ENCODE measurements at places on chromosomes 1 and 21.

- DNase-seq = no peak
Observed at GRCh38 chr1:154553056-154554030, 5.1 kb downstream of the UBE2Q1 start.

DNA sequence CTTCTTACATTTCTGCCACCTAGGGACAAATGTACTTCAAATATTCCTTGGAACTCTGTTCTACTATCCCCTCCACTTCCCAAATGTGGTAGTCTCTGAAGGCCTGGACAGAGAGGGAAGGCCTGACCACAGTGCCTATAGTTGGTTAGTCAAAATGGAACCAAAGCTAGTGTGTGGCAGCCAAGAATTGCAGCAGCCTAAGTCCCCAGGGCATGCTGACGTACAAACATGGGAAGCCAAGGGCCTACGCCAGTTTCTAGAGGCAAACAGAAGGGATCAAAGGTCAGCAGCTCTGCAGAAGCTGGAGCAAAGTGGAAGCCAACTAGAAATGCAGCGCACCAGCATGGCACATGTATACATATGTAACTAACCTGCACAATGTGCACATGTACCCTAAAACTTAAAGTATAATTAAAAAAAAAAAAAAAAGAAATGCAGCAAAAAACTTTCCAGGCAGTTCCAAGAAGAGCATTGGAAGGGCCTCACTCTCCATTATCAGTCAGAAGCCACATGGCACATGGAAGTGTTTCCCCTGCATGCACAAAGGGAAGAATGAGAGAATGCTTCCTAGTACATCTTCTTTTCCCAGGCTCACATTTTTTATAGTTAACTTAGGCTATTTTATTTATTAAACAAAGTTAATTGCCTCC lies 39.4 kb upstream of the GADD45A start:
- no peak for DNase-seq

GRCh38 chr1:68644504-68644903 lies 147.6 kb upstream of the DEPDC1 start:
- no peak for DNase-seq

DNA sequence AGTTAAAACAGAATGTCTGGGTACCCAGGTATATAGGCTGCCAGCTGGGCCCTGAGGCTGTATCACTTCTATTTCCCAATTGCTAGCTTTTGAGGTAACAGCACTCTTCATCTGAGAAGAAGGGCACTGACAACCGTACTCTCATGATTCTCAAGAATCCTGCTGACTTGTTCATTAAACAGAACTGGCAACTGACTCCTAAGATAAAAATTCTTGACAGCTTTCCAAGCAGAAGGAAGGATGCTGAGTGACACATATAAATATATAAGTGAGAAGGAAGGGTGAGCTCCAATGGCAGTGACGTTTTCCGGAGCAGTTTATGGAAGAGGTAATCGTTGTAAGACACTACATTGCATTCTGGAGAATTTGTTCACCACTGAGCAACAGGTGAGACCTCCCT lies 48.1 kb upstream of the NRIP1 start:
- DNase-seq = no peak

GRCh38 chr1:180964595-180964994 lies 51.9 kb downstream of the KIAA1614 start:
- no peak for DNase-seq

- no peak for DNase-seq
Observed at GRCh38 chr1:98860329-98860728, 144.3 kb downstream of the PLPPR5 start.
